MCF 10A (cell line): ENCODE measurements at places on chromosomes 5 and 9. TPM values are rescaled to one million over a fixed set of nuclear protein-coding genes. Genes with fewer than 3 reads are reported as not detected.

Gene CXXC5
- 7.8 and 10.9 TPM in 2 replicates for total RNA-seq

Gene PTPRD
- 0.98 TPM in 1 of 2 replicates, not detected in the other for total RNA-seq

Gene DDX4
- not detected in 2 replicates for total RNA-seq

Gene SCGB3A2
- total RNA-seq: not detected in 2 replicates

- no peak for DNase-seq
Observed at GRCh38 chr5:61569353-61569752, 237.3 kb downstream of the ZSWIM6 start.

GRCh38 chr9:134655101-134655500, 13.5 kb downstream of the COL5A1 start:
- no peak for DNase-seq

- no peak for DNase-seq
Observed at GRCh38 chr5:170554521-170555267, 50.9 kb downstream of the KCNIP1 start.

DNA sequence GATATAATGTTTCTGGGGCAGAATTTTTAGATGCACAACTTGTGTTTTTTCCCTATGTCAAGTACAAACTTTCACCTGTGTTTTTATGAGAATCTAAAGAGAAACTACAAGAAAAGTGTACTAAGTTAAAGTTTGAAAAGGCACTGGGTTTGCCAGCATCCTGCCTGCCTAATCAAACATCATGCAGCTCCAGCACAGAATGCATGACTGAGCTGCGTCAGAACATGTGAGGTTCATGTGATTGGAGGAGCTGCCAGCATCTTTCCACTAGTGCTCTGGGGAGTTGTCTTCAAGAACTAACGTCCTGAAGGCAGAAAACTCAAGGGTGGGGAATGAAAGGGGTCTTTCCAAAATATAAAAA, 46.1 kb upstream of the RIC1 start:
- no peak for DNase-seq

DNA sequence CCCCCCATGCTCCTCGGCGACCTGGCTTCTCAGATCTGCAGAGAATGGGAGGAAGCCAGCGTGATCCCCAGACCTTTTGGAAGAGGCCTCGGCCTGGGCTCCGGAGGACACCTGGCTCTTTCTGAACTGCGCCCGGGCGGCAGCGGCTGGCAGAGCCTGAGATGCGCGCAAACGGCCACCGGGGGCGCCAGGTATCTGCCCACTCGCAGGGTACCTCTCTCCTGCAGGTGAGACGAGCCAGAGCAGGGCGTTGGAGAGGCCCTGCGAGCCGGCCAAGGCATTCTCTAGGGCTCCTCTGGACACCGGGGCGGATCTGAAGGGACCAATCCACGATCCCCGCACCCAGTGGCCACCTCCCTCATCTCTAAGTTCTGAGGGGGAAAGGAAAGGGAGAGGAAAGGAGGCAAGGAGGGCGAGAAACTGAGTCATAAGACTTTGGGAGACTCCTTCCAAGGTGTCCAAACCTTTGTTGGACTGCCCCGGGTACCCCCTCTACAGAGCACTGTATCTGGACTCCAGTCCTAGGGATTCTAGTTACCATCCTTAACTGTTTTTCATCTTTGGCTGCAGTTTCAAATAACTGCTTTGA, 55.0 kb upstream of the SLC46A2 start:
- DNase-seq: no peak
